Ascending aorta (tissue), 2 donors: ENCODE measurements at places on chromosomes 6 and 20. TPM values are rescaled to one million over a fixed set of nuclear protein-coding genes. Genes with fewer than 3 reads are reported as not detected.

DNA sequence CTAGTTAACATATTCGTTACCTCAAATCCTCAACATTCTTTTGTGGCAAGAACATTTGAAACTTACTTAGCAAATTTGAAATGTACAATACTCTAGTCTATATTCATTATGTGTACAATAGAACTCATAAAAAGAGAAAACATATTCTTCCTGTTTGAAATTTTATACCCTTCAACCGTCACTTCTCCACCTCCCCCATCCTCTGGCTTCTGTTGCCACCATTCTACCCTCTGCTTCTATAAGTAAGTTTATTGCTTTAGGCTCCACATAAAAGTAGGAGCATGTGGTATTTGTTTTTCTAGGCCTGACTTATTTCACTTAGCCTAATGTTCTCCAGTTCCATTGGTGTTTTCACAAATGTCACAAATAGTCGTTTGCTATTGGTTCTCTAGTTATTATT lies 205.3 kb downstream of the TENT5A start:
- no peak for DNase-seq
- H3K4me3 ChIP-seq, result no peak overlapping the region
- H3K36me3 ChIP-seq, result no peaks in the 10 kb centered on the region
- no peaks in the 10 kb centered on the region for H3K4me1 ChIP-seq
- H3K27ac ChIP-seq, result no peak overlapping the region

DNA sequence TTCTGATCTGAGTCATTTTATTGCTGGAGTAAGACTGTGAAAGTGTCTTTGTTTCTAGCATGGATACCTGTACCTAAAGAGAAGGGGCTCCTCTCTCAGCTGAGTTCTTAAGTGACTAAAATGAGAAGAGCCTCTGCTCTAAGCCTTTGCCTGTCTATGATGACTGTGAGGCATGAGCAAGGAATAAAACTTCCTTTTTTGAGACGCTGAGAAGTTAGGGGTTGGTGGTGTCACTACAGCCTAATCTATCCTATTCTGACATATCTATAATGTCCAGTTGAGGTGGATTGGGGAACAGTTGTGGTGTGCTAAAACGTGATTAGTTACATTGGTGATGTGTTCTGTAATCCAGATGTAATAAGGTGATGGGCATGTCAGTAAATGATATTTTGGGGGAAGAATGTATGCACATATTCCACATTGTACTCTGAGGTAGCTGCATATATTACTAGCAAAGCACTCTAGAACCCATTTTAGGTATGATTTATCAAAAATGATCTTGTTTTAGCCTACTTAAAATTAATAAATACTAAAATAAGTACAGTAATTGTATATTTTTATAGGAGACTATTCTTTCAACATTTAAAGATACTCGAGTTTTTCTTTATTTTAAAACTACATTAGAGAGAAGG lies 18.1 kb downstream of the ADGRB3 start:
- no peak for DNase-seq
- H3K27ac ChIP-seq, result no peak overlapping the region
- no peaks in the 10 kb centered on the region for H3K27me3 ChIP-seq

DNA sequence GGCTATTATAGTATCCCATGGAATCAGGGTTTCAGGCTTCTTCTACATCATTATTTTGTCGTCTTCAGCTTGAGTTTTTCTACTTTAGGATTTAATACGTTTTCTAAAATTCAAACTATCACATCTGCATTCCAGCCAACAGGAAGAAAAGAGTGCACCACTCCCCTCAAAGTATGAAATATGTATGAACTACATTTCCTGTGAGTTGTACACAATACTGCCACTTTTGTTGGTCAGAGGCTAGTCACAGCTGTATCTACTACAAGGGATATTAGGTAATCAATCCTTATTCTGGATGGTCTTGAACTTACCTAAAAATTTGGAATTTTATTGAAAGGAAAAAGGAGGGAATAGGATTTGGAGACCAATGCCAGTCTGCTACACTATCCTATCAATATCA lies 235.6 kb upstream of the TBX18 start:
- no peak for DNase-seq
- no peaks in the 10 kb centered on the region for H3K27me3 ChIP-seq
- H3K4me1 ChIP-seq, result no peaks in the 10 kb centered on the region

GRCh38 chr6:111666847-111667246 lies 61.2 kb upstream of the TRAF3IP2 start:
- DNase-seq, result no peak
- H3K27me3 ChIP-seq, result no peaks in the 10 kb centered on the region
- H3K27ac ChIP-seq, result peak overlapping the region; percentile 78
- H3K4me1 ChIP-seq, result peaks cover 38% of the 10 kb centered on the region

DNA sequence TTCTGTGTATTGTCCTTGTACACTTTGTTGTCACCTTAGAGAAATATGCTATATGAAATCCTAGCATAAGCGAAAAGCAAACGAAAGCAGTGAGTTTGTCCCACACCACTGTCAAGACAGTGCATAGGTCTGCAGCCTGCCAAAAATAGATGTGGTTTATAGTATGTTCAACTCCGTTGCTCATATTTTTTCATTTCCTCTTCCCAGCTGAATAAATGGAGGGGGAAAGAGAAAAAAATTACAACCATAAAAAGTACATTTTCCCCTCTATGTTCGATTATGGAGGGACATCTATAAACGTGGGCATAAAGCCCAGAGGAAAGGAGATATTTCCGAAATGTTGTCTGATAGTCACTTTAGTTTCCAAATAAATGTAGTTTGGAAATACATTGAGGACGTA lies 25.8 kb downstream of the PRL start:
- no peak for DNase-seq
- no peaks in the 10 kb centered on the region for H3K27me3 ChIP-seq
- no peaks in the 10 kb centered on the region for H3K4me1 ChIP-seq
- no peaks in the 10 kb centered on the region for H3K36me3 ChIP-seq
- no peak overlapping the region for H3K4me3 ChIP-seq

DNA sequence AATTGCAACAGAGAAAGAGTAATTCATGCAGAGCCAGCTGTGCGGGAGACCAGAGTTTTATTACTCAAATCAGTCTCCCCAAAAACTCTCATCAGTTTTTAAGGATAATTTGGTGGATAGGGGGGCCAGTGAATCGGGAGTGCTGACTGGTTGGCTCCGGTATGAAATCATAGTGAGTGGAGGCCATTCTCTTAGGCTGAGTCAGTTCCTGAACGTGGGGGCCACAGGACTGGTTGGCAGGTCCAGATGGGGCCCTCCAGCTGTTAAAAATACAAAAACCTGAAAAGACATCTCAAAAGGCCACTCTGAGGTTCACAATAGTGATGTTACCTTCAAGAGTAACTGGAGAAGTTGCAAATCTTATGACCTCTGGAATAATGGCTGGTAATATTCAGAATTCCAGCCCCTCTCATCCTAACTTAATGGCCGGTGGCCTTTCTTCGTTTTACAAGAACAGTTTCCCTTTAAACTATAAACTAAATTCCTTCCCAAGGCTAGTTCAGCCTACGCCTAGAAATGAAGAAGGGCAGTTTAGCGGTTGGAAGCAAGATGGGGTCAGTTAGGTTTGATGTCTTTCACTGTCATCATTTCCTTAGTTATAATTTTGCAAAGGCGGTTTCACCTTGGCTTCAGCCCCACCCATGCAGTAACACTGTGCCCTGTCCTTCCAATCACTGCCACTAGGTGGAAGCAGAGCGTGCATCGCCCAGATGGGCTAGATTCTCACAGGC lies 6.8 kb upstream of the MICA start:
- peak overlapping the region; percentile 20 for H3K4me3 ChIP-seq
- peaks cover 7% of the 10 kb centered on the region for H3K36me3 ChIP-seq
- H3K27ac ChIP-seq, result no peak overlapping the region

- H3K36me3 ChIP-seq, result no peaks in the 10 kb centered on the region
- H3K27me3 ChIP-seq, result no peaks in the 10 kb centered on the region
- no peak overlapping the region for H3K4me3 ChIP-seq
- H3K27ac ChIP-seq, result no peak overlapping the region
Observed at GRCh38 chr20:53299831-53300230, 293.8 kb downstream of the ZNF217 start.

DNA sequence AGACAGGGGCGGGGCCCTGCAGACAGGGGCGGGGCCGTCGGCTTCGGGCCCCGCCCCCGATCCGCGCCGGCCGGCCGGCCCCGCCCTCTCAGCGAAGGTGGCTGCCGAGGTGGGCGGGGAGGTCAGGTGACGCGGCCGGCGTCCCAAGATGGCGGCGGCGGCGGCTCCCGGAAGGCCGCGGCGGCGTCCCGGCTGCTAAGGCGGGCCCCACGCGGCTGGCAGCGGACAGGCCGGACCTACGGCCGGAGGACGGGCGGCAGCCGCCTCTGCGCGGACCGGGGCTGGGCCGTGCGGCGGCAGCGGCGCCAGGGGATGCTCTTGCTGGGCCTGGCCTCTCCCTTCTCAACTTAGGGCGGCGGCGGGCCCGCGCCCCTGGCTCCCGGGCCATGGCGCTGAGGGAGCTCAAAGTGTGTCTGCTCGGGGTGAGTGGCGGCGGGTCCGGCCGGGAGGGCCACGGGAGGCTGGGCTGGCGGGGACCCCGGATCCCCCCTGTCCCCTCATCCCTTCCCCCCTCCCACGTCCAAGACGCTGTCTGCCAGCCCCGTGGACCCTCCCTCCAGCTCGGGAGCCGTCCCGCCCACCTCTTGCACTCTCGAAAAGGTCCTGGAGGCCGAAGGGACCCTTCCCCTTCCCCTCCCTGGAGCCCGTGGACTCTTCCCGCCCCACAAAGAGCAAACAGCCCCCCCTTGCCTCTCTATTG lies at the start of gene RAB22A:
RAB22A (plus strand) TSS at position 125 of the 700 bp plus-strand sequence; CDS start at position 387, 262 bp downstream.
- peak within 1 kb of the TSS; percentile 80 for H3K4me3 ChIP-seq
- H3K4me1 ChIP-seq, result no peaks in the 10 kb centered on the region
- no peaks in the 10 kb centered on the region for H3K27me3 ChIP-seq
- peak; percentile 89 for DNase-seq

GRCh38 chr6:7587631-7588100 lies 2.3 kb upstream of the SNRNP48 start:
- no peaks in the 10 kb centered on the region for H3K36me3 ChIP-seq
- no peak overlapping the region for H3K27ac ChIP-seq

- H3K4me1 ChIP-seq, result no peaks in the 10 kb centered on the region
- no peak for DNase-seq
- no peak overlapping the region for H3K4me3 ChIP-seq
- H3K36me3 ChIP-seq, result no peaks in the 10 kb centered on the region
- no peaks in the 10 kb centered on the region for H3K27me3 ChIP-seq
- no peak overlapping the region for H3K27ac ChIP-seq
Observed at GRCh38 chr6:20757761-20758160, 223.5 kb downstream of the CDKAL1 start.

DNA sequence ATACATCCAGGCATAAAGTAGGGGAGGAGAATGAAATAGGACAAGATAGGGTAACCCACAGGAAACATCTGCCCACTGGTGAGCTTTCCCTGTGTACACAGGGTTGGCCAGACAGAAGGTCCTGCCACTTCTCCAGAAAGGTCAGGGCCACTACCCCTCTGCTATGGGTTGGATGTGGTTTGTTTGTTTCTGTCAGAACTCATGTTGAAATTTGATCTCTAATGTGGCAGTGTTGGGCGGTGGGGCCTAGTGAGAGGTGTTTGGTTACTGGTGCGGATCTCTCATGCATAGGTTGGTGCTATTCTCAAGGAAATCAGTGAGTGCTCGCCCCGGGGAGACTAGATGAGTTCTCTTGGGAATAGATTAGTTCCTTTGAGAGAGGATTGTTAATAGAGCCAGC lies 15.6 kb upstream of the MAS1 start:
- no peaks in the 10 kb centered on the region for H3K27me3 ChIP-seq
- no peak for DNase-seq
- H3K36me3 ChIP-seq, result no peaks in the 10 kb centered on the region
- H3K4me3 ChIP-seq, result no peak overlapping the region

DNA sequence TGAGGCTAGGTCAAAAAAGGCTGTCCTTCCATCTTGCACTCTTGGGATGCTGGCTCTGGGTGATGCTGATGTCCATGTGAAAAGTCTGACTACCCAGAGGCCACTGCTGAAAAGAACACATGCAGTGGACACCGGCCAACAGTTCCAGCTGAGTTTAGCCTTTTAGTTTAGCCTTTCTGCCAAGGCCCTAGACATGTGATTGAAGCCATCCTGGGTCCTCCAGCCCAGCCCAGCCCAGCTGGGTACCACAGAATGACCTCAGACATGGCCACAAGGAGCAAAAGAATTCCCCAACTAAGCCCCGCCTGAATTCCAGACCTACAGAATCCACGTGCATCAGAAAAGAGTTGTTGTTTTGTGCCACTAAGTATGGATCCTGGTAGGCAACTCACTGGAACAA lies 17.4 kb downstream of the PIGT start:
- no peak for DNase-seq
- H3K4me3 ChIP-seq, result no peak overlapping the region
- no peaks in the 10 kb centered on the region for H3K4me1 ChIP-seq
- H3K27me3 ChIP-seq, result no peaks in the 10 kb centered on the region
- H3K27ac ChIP-seq, result peak overlapping the region; percentile 31
- H3K36me3 ChIP-seq, result no peaks in the 10 kb centered on the region

- H3K4me1 ChIP-seq, result no peaks in the 10 kb centered on the region
- H3K36me3 ChIP-seq, result no peaks in the 10 kb centered on the region
- no peak for DNase-seq
- no peak overlapping the region for H3K4me3 ChIP-seq
- no peak overlapping the region for H3K27ac ChIP-seq
- H3K27me3 ChIP-seq, result no peaks in the 10 kb centered on the region
Observed at GRCh38 chr6:63188828-63189227, 22.4 kb upstream of the FKBP1C start.

GRCh38 chr6:132005178-132005577 lies 54.0 kb upstream of the CCN2 start:
- no peak for DNase-seq
- peaks cover 6% of the 10 kb centered on the region for H3K4me1 ChIP-seq
- no peak overlapping the region for H3K4me3 ChIP-seq
- H3K27me3 ChIP-seq, result no peaks in the 10 kb centered on the region

Gene TSPO2
- total RNA-seq, result not detected

Gene FAM120B
- 9.9 TPM for total RNA-seq

Gene GATA5
- total RNA-seq, result not detected

Gene THBS2
- total RNA-seq, result 709 TPM

Gene ELOVL4
- total RNA-seq, result 6.4 TPM

Gene TGM6
- not detected for total RNA-seq
